ENCODE measurements at places on chromosomes 6 and 20.

GRCh38 chr20:59455402-59456341 lies 148.7 kb upstream of the PHACTR3 start:
- peak; percentile 58 for DNase-seq

DNA sequence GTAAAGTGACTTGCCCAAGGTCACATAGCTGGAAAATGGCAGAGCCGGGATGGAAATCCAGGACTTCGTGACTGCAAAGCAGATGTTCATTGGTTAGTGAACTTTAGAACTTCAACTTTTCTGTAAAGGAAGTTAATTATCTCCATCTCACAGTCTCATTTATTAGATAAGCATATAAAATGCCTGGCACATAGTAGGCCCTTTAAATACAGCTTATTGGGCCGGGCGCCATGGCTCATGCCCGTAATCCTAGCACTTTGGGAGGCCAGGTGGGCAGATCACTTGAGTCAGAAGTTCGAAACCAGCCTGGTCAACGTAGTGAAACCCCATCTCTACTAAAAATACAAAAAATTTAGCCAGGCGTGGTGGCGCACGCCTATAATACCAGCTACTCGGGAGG lies 1.7 kb upstream of the MMP9 start:
- no peak for DNase-seq

GRCh38 chr20:5658912-5659345 lies 91.3 kb upstream of the SHLD1 start:
- DNase-seq = no peak

DNA sequence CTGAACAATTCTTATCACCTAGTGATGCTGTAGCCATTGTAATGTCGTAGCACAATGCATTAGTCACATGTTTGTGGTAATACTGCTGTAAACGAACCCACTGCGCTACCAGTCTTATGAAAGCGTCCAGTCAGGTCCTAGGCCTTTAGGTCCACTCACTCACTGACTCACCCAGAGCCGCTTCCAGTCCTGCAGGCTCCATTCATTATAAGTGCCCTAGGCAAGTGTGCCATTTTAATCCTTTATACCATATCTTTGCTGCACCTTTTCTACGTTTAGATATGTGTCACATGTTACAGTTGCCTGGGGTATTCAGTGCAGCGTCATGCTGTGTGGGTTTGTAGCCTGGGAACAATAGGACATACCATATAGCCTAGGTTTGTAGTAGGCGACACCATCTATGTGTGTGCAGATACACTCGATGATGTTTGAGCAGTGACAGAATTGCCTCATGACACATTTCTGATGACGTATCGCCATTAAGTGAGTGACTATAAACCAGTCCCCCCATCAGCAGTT lies 15.4 kb downstream of the IGF2R start:
- no peak for DNase-seq

GRCh38 chr20:37311710-37312355 lies 22.4 kb downstream of the MANBAL start:
- no peak for DNase-seq
